Stimulated activated CD4-positive, alpha-beta T cell treated with anti-CD3 and anti-CD28 coated beads, Interleukin-15, amount 100 ng/mL, for 1 hour (primary cell): ENCODE measurements at places on chromosomes 4 and X.

DNA sequence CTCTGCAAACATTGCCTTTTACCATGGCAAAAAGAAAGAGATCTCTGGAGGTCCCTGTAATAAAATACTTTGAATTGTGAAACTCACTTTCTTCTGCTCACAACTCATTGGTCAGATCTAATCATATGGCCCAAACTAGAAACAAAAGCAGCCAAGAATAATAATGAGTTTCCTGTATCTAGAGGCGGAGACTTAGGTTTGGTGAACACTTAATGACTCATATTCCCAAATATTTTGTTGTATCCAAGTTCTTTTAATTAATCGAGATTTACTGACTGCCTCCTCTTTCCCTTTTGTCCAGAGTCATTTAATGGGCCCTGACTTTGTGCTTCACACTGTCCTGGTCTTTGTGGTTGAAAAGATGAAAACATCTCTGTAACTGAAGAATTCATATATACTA is 190.6 kb downstream of the CCSER1 start:
- DNase-seq: no peak

DNA sequence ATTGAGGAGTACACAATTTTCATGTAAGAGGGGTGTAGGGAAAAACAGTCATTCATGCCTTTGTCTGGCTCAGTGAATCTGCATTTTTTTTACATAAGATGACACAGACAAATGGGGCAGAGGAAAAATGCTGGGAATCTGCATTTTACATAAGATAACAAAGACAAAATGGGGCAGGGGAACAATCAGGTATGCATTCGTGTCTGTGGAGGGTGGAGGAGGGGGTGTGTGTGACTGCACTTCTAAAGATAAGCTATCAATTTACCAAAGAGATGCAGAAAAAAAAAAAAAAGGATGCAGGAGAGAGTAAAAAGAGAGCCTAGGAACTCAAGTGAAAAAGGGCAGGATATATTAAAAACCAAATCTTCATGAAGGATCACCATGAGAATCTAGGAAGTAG is 637.4 kb downstream of the ZNF674 start:
- no peak for DNase-seq

- no peak for DNase-seq
These were observed 107.8 kb downstream of the CCSER1 start for GRCh38 chr4:90234916-90235547.

DNA sequence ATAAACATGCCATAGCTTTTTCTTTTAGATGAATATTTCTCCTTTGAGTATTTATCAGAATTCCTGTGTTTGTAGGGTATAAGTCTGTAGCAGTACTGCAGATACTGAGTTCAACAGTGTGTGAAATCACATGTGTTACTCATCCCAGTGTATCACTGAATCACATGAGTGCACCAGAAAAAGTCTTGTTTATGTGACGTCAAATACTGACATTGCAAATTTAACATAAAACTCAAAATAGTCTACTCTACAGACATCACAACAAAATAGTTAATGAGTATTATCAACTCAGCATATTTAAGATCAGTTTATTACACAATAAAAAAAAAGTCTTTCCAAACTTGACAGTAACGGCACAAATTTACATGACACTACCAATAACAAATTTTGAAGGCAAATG is 221.3 kb downstream of the DCTD start:
- DNase-seq: no peak

- DNase-seq: no peak
These were observed 35.9 kb upstream of the PPM1K start for GRCh38 chr4:88320224-88320779.

GRCh38 chr4:4659871-4660651 is 118.2 kb upstream of the STX18 start:
- no peak for DNase-seq

DNA sequence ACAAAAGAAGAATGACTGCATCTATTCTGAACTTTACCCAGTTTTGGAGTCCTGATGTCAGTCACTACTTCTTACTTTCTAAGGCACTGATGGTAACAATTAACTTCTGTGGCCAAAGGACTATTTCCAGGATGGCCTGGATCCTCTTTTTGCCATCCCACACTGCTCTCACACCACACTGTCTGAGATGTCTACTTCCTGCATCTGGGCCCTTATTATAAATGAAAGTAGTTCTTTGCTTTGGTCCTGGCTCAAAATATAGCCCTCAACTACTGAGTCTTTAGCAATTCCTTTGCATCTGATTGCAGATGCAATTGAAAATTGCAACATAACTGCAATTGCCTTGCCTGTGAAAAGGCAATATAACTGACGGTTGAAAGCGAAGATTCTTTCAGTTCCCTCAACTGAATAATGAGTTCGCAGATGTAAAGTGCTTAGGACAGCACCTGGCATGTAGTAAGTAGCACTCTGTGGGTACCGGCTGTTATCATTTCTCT is 44.2 kb downstream of the COQ2 start:
- DNase-seq: no peak

GRCh38 chrX:28966331-28966730 is 379.1 kb downstream of the IL1RAPL1 start:
- no peak for DNase-seq

DNA sequence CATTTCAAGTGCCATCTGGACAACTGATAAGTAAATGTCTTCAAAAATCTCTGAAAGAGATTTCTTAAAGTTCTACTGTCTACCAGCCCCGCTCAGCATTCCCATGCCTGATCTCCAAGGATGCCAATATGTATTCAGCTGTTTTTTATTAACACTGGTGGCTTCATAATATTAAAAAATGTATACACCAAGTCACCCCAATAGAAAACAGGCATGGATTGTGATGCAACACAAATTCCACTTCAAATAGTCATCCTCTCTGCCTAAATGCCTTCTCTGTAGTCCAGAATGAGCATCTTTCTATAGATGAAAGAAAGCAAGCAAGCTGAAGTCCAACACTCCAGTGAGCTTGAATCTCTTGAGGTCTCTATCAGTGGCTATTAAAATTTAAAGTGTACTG is 152.2 kb upstream of the PPARGC1A start:
- no peak for DNase-seq

DNA sequence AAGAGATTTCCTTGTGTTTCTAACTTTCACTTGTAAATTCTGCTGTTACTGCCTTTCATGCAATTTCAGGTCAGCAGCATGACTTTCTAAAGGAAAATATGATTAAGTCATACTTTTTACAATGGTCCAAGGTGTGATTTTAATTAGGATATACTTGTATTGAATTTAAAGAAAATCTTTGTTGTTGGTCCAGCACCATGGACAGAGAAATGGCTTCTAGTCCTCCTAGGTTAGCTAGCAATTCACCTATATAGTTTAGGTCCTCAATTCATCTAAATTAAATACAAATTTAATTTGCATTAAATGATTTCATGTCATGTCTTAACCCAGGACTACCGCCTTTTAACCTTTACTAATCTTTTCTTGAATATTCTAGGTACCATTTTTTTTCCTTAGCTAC is 304.9 kb upstream of the RPS6KA3 start:
- no peak for DNase-seq

DNA sequence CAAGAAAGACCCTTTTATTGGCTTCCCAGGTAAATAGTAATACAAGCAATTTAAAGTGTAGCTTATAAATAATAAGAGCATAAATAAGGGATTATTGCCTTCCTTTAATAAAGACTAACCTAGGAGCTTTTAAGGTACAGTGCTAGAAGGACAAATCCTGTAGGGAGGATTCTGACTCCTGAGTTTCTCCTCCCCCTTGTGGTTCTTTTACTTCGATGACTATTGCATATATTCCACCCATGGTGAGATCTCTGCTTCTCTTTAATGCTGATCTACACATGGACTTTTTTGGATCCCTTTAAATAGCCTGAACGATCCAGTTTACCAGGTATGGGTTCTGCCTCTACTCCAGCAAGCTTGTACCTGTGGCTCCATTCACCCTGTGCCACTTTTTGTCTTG is 2.5 kb downstream of the GALNT7 start:
- no peak for DNase-seq

DNA sequence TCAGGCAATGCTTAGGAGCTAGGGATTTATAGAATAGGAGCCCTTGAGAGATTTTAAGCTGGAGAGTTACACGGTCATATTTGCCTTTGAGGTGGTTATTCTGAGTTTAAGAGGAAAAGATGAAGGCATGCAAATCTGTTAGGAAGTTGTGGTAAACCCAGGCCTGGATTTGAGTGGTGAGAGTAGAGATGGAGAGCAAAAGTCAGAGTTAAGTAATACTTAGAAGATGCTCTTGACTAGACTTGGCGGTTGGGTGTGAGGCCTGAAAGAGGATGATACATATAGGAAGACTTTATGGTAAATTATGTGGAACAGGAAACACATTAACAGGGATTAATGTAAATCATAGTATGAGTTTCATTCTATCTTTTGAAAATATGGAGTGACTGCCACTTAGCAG is 136.0 kb upstream of the ARX start:
- no peak for DNase-seq

- no peak for DNase-seq
These were observed 10.0 kb downstream of the PARM1 start for GRCh38 chr4:74942918-74943253.

GRCh38 chr4:120801137-120801758 is 121.3 kb downstream of the PRDM5 start:
- DNase-seq: no peak

DNA sequence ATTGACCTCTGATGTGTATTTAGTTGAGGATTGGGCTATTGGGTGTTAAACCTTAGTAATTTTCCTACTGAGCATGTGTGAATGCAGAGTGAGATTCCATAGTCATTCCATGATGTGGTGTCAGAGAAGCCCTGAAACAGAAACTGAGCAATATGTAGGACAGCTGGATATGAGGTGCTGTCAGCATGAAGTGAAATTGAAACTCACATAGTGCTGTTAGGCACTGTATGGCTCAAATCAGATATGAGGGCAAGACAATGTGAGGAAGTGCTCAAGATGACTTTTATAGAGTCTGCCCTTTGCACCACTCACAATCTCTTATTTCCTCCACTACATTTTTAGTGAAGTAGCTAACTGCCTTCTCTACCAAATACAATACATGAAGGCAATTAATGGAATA is 188.3 kb downstream of the SH3BGRL start:
- DNase-seq: no peak

GRCh38 chr4:3491681-3492405 is 28.7 kb downstream of the DOK7 start:
- DNase-seq: no peak

DNA sequence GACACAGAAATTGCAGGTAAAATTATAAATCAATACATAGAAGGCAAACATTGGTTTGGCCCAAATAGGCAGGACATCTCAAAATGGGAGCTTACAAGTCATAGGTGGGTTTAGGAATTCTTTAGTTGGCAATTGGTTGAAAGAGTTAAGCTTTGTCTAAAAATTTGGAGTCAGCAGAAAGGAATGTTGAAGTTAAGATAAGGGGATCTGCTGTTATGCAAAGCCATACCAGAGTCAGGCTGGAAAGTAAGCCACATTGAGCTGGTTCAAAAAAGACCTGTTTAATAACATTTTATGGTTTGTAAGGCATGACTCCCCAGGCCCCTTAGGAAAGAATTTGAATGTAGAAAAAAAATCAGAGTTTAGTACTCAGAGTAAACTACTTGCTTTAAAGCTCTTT is 92.6 kb downstream of the IL13RA2 start:
- DNase-seq: no peak

DNA sequence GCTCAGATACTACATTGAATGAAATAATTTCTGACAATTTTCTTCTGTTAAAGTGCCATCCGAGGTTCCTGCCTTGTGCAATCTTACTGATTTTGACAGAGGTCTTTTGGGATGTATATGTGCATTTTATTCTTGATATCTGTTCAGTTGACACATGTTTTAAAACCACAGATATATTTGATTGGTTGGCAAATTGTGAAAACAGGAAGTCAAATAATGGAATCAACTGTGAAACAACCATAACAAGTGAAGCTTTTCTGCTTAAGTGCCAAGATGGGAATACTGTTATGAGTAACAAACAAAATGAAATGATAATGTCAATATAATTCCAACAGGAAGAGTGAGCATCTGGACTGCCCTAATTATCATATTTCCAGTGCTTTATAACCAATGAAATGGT is 84.9 kb upstream of the TET2 start:
- DNase-seq: no peak

- DNase-seq: no peak
These were observed 7.2 kb upstream of the SORBS2 start for GRCh38 chr4:185819144-185819543.

DNA sequence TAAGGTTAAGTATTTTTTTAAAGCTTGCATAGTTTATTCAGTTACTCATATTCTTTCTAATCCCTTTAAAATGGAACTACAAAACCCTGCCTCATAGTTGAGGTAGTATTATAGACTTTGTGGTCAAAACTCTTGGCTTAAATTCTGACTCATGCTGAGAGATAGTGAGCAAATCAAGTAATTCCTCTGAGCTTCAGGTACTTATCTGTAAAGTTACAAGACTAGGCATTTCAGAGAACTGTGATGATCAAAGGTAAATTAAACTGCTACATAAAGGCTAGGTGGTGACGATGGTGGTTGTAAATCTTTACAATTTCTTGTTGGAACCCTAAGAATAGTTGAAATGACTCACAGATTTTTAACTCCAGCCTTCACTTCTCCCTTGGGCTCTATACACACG is 3.2 kb upstream of the CLOCK start:
- DNase-seq: no peak

- DNase-seq: no peak
These were observed 250.4 kb downstream of the PRDM5 start for GRCh38 chr4:120672076-120672475.

- DNase-seq: no peak
These were observed 1321.1 kb downstream of the RAPGEF2 start for GRCh38 chr4:160423879-160424451.

DNA sequence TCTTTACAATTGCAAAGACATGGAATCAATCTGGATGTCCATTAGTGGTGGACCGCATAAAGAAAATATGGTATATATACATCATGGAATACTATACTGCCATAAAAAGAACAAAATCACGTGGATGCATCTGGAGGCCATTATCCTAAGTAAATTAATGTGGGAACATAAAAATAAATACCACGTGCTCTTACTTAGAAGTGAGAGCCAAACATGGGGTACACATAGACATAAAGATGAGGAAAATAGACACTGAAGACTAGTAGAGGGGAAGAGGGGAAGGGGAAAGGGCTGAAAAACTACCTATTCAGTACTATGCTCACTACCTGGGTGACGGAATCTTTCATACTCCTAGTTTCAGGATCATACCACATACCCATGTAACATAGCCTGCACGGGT is 179.3 kb upstream of the TECRL start:
- no peak for DNase-seq

- DNase-seq: no peak
These were observed 49.8 kb upstream of the CAMK2D start for GRCh38 chr4:113811359-113811758.

DNA sequence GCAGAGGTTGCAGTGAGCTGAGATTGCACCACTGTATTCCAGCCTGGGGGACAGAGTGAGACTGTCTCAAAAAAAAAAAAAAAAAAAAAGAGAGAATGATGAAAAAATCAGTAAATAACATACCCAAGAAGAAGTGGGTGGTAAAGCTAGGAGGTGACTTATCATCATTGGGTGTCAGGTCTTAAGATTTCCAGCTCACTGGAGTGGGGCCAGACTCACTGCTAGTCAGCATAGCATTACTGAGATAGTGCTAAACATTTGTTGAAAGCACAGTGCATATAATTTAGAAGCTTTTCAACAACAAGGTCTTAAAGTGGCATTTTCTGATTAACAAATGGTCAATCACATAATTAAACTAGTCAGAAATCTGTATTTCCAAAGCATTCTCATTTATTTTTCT is 221.8 kb upstream of the GYPA start:
- DNase-seq: no peak

- no peak for DNase-seq
These were observed 221.7 kb downstream of the APBB2 start for GRCh38 chr4:40992472-40993295.

GRCh38 chr4:16721613-16722291 is 176.7 kb downstream of the LDB2 start:
- DNase-seq: no peak
